Trophoblast cell (in vitro differentiated cells and primary cell): ENCODE measurements at places on chromosomes 5 and 9.

DNA sequence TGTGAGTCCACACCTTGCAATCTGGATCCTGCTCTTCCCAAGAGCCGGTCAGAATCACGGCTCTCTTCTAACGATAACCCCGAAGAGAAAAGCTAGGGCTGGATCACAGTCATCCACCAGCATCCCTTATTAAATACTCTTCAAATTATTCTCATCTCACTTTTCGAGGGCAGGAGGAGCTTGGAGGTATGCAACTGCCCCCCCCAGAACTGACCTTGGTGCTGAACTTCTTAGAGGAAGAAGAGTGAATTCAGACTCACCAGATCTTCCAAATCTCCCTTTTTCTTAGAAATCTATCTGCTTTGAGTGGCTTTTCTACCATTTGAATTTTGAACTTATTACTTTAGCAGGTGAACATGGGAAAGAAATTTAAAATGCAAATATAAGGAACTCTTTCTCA lies 75.7 kb downstream of the MED10 start:
- no peak for DNase-seq

DNA sequence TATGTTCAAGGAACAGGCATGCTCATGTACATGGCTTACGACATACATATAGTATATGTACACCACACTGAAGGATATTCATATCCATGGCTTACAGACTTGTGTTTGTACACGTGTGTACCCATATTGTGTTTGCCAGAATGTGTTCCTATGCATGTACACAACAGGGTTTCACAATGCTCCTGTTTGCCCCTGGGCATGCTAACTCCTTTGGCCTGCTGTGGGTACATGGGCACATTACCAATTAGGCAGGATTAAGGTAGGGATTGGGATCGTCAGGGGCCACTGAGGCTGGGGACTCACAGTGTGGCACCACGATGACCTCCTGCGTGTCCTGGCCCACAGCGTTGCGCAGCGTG lies 26.2 kb downstream of the PDGFRB start:
- peak; percentile 29 for DNase-seq

DNA sequence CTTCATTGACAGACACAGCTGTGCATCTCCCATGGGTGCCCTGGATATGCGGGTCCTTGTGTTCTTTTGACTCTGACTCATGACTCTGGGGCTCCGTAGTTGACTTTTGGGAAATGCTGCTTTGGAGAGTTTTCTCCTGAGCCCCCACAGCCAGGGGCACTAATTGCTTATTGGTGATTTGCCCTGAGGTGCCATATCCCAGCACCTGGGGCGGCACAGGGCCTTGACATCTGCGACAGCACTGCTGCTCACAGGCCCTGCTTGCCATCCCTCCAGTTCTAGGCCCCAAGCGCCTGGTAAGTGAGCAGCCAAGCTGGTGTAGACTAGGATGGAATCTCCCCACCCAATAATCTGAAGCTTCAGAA lies 75.1 kb downstream of the AMBP start:
- DNase-seq, result no peak

GRCh38 chr5:129104915-129105455 lies 10.4 kb downstream of the ISOC1 start:
- DNase-seq, result no peak

DNA sequence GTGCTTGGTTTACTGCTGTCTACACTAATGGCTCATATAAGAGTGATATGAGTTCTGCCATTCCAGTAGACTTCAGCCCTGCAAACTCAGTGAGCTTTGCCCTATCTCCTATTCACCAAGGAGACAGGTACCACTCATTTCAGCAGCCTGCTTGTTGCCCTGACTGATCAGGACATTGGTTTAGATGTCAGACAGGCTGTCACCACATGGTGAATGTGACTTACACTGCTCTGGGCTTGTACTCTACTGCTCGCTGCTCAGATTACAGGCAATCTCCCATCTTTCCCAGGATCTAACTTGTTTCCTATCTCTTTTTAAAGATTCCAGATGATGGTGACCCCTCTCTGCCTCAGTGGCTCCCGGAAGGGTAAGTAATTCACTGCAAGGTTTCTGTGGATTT lies 123.3 kb upstream of the RUSC2 start:
- DNase-seq, result no peak

DNA sequence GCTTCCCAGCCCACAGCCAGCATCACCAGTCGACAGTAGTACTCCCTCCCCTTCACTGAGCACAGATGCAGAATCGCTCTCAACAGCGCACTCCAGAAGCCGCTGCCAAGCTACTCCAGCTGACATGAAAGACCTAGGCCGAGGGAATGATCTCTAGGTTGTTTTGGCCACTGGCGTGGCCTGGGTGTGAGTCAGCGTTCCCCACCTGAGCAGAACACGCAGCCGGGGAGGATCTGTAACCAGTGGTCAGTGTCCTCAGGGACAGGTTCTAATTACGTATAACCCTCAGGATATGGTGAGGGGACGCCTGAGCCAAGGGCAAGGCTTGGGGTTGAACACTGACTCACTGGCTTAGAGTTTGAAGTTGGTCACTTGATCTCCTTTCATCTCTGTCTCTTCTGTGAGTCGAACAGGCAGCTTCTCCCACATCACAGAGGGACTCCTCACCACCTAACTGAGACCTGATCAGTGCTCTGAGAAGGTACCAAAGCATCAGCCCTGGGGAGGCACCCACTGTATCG lies 76.9 kb upstream of the IL17B start:
- peak; percentile 91 for DNase-seq
